Suppressor macrophage treated with lipopolysaccharide for 1 hour (primary cell): ENCODE measurements at places on chromosomes 4 and X.

- DNase-seq = no peak
Observed at GRCh38 chr4:120777459-120777858, 145.1 kb downstream of the PRDM5 start.

- DNase-seq = no peak
Observed at GRCh38 chr4:125904802-125905201, 590.0 kb downstream of the FAT4 start.

GRCh38 chr4:8050555-8051206 is 107.9 kb downstream of the ABLIM2 start:
- DNase-seq = no peak

DNA sequence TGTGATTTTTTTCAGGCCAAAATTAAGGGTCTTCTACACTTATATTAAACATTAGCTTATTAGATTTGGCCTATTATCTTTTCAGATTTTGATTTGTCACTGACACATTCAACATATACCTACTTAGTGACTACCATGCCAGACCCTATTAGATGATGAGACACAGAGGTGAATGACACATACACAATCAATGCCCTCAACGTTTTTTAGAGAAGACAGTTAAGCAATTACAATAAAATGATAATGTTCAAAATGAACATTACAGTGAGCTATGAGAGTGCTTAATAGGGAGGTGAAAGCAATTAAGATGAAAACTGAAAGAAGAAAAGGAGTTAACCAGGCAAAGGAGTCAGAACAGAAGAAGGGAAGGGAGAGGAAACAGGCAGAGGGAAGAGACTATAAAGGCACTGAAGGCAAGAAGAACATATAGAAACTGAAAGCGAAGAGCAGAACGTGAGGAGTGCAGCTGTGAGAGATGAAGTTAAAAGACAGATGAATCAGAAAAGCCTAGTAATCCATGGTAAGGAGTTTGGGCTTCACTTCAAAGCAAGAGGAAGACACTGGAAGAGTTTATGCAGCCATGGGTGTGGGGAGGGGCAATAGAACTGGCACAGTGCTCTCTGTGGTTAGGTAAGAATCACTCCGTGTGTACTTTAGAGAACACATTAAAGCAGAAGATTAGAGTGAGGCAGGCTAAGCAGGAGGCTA is 119.0 kb downstream of the REELD1 start:
- peak; percentile 35 for DNase-seq

GRCh38 chr4:156473151-156473550 is 498.4 kb downstream of the PDGFC start:
- DNase-seq = no peak
